ENCODE measurements at places on chromosomes 12 and 14.

- no peak for DNase-seq
These were observed 20.9 kb downstream of the AKAP6 start for GRCh38 chr14:32350020-32350419.

- DNase-seq = no peak
These were observed 7.9 kb upstream of the PRH1 start for GRCh38 chr12:10891937-10892336.

GRCh38 chr14:89983375-89983774 is 27.6 kb downstream of the TDP1 start:
- no peak for DNase-seq

DNA sequence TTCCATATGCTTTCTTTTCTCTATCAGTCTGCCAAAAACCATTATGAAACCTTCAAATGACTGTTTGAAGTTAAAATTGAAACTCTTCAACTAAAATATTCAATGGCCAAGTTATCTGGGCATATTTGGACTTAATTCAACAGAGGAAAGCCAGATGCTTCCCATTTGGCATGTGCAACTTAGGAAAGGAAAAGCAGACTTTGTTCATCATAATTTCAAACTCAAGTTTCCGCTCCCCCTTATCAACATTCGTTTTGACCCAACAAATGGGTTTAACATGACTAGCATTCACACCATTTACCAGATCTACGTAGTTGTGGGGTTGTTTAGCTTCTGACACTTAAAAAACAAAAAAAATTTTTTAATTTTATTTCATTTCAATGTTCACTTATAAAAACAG is 75.7 kb downstream of the PLEKHG7 start:
- DNase-seq = no peak

DNA sequence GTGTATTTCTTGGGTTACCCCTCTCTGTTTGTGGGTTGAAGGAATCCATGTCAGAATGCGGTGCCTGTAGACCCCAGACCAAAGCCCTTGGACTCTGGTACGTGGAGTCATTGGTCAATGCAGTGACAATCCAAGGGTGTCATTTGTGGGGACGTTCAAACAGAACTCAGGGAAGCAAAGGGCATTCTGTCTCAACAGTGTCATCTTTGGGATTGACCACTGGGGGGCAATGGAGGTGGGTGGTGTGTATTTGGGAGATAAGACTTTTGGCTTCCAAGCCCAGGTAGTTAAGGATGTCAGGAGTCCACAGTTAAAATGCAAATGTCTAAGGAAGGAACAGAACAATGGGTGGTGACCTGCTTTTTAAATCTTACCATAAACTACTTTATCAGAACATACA is 54.6 kb upstream of the CCDC175 start:
- DNase-seq = no peak

DNA sequence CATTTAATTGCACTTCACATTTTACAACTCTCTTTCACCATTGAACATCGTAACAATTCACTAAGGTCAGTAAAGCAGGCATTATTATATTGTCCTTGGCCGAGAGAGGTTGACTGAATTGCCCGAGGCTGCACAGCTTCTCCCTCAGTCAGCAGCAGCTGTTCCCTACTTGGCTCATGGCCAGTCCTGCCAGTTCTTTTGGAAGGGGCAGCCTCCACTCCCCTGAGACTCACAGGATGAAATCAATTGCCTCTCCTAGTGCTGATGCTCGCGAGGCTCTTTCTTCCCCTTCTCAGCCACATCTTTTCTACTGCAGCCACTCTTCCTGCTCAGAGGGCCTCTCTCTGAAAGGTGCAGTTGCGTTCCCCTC is 79.9 kb upstream of the KCNA1 start:
- DNase-seq = no peak

DNA sequence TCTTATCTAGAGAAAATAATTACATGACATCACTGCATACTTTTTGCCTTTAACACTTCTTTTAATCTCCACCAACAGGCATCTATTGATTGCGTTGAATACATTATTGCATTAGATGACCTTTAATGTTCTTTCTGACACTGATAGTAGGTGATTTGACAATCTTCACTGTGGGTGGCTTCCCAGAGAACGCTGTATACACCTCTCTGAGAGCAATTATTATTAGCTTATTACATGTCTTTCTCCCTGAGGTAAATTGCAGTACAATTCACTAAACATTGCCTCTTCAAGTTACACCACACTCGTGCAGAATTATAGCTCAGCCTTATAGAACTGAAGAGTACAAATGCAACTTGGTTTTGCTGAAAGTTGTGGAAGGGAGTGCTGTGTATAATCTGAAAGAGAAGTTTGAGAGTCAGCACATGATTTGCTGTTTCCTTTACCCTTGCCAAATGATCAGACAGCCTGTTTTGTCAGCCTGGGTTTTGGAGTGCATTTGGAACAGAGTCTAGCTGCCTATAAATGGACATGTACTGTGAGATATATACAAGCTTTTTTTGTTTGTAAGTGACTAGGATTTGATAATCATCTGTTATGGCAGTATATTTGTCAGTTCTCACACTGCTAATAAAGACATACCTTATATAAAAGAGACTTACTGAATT is 369.2 kb downstream of the CCER1 start:
- DNase-seq = no peak

DNA sequence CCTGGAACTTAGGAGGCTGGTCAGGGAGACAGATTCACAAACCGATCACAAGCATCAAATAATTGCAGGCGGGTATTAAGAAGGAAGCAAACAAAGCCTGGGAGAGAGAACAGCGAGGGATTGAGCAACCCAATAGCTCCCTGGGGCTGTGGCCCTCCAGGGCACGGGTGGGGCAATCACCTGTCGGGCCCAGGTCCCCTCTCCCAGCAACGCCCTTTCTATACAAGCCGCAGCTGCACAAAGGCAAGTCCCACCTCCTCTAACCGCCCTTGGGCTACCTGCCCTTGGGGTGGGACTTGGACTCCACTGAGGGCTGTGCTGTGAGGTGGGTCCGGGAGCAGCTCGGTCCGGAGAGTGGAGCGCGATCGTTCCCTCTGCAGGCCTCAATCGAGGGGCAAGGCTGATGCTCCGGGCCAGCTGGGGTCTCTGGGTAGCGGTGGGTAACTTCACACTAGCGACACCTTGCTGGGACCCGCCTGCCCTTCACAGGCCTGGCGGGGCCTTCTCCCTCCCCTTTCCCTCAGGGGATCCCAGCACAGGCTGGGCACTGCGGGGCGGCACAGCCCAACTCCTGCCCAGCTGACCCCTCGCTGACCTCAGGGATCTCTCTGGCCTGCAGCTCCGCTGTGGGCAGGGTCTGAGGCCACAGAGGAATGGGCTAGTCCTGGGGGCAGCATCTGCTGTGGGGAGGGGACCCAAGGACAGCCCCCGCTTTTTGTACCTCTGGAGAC is 8.0 kb downstream of the PHB2 start:
- DNase-seq = no peak

- no peak for DNase-seq
These were observed 76.2 kb downstream of the ETV6 start for GRCh38 chr12:11725686-11726085.

GRCh38 chr12:76945867-76946266 is 67.0 kb upstream of the CSRP2 start:
- DNase-seq = no peak

DNA sequence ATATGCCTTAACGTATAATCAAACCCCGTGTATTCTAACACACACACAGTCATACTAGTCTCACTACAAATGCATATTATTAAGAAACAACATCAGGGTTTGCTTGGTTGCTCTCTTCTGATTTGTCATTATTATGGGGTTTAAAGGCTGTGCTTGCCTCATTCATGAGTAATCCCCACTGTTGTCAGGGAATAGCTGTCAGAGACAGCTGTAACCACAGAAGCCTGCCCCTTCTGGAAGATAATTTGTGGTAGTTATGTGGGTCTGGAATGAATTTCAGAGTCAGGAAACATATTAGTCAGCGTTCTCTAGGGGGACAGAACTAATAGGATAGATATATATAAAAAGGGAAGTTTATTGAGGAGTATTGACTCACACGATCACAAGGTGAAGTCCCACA is 456.9 kb upstream of the TMEM132C start:
- DNase-seq = no peak

DNA sequence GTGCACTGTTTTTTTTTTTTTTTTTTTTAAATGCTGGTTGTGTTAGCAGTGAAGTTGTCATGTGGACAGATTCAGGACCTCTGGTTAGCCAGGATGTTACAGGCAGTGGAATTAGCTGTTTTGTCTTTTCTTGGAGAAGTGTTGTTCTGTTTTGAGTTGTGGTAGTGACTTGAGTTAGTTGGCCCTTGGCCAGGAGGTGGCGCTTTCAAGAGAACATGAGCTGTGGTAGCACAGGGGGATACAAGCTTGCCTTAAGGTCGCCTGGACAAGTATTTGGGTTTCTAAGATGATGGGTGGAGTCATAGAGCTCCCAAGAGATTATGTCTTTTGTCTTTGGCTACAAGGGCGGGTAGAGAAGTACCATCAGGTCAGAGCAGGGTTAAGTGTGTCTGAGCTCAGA is 33.3 kb upstream of the CCDC198 start:
- DNase-seq = no peak

DNA sequence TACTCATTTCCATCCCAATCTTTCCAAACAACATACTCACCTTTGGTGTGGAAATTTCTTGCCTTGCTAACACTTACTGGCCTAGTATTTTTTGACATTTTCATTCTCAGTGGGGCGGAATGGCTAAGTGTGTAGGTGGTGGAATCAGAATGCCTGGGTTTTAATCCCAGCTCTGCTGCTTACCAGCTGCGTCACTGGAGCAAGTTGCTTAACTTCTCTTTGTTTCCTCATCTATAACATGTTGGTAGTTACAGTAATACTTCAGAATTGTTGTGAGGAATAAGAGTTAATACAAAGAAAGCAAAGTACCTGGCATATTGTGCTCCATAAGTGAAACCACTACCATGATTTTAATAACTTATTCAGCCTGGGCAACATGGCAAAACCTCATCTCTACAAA is 3.0 kb upstream of the FAM177A1 start:
- DNase-seq = no peak

DNA sequence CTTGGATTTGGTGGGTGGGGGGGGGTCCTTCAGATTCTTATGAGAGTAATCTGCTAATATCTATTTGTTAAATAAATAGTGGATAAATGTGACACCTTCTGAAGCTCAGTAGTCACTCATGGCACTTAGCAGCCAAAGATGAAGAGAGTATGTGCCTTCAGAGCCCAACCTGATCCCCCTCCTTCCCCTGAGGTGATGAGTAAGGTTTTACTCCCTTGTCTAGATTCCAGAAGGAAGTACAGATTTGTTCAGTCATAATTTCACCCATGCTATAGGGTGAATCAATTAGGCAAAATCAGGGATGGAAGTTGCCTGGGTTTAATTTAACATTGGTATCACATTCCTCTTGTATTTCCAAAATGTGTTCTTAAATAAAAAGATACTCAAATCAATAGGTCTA is 340.3 kb upstream of the ATP2B1 start:
- DNase-seq = no peak

GRCh38 chr14:105307052-105307727 is 6.4 kb upstream of the BRF1 start:
- DNase-seq = no peak

DNA sequence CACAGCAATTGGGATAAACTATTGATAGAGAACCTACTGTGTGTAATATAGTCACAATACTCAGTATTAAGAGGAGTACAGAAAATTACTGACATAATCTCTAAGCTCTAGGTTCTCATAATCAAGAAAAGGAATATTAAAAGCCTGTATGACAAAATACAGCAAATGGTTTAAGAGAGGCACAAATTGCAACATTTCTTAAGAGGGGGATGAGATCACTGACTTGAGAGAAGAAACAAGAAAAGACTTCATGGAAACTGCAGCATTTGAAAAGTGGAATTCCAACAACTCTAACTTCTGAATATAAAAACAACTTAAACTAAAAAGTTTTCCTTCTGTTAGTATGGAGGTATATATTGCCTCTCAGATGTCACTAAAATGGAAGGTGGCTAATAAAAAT is 89.7 kb downstream of the NUMB start:
- DNase-seq = no peak

GRCh38 chr12:90305379-90305778 is 596.7 kb upstream of the ATP2B1 start:
- DNase-seq = no peak

All from activated CD4-positive, alpha-beta T cell treated with anti-CD3 and anti-CD28 coated beads for 1 hour (primary cell).